Activated T-cell treated with anti-CD3 and anti-CD28 coated beads for 4 hours (primary cell): ENCODE measurements at places on chromosomes 6 and 20.

DNA sequence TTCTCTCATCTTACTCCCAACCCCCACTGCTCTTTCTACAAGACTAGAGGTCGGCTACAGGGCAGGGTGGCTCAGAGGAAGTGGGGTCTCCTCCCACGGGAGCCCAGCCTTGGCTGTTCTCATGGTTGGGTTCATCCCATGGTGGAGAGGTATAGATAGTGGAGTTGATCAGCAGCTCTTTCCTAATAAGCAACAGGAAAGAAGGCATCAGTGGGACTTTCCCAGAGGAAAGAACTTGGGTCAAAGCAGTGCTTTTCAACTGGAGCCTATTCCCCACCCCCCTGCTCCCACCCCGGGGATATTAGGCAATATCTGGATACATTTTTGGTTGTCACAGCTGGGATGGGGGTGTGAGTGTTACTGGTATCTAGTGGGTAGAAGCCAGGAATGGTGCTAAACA is 200.9 kb downstream of the NFATC2 start:
- no peak for DNase-seq

DNA sequence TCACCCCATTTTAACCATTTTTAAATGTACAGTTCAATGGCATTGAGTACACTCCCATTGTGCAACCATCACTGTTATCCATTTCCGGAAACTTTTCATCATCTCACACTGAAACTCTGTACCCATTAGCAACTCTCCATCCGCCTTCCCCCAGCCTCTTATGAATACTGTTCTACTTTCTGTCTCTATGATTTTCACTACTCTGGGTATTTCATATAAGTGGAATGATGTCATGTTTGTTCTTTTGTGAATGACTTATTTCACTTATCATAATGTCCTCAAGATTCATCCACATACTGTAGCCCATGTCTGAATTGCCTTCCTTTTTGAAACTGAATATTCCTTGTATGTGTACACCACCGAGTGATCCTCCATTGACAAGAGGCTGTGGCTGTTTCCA is 92.9 kb upstream of the TOX2 start:
- DNase-seq, result no peak

GRCh38 chr20:13625304-13625979 is 13.3 kb downstream of the TASP1 start:
- DNase-seq, result no peak

- no peak for DNase-seq
Observed at GRCh38 chr6:125117818-125118217, 35.8 kb upstream of the TPD52L1 start.

DNA sequence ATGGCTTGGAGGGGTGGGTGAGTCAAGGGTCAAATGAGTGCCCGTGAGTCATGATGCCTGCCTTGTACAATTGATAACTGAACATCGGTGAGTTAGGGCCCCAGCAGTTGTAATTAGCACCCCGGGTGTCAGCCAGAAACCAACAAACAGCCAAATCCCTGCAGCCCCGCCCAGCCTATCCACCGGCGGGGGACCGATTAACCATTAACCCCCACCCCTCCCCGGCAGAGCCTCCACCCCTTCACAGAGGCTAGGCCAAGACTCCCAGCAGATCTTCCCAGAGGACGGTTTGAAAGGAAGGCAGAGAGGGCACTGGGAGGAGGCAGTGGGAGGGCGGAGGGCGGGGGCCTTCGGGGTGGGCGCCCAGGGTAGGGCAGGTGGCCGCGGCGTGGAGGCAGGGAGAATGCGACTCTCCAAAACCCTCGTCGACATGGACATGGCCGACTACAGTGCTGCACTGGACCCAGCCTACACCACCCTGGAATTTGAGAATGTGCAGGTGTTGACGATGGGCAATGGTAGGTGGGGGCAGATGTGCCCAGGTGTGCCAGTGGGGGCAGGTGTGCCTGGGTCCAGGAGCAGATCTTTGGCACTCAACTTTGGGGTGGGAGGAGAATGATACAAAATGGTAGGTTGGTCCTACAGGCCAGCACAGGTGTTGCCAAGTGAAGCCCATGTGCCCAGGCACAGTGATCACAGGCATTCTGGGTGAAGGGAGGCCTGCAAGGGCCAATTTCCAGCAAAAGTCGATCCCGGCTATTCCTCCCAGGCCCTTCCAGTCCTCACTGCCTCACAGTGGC is 45.7 kb downstream of the HNF4A start:
- no peak for DNase-seq

- no peak for DNase-seq
Observed at GRCh38 chr6:138572167-138572875, 73.0 kb upstream of the NHSL1 start.

DNA sequence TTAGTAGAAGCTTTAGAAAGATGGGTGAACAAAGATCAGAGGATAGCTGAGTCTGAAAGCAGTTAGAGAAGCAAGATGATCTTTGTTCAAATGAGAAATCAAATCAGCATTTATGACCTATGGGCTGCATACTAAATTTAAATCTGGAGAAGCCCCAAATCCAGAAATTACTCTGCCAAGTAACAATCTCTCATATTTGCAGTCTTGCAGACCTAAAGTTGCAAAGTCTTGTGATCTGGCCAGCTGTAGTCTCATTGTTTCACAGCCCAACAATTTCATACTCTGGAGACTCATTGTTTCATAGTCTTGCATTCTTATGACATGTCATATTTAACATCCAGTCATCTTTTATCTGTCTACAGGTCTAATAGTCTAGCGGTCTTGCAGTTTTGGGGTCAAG is 364.9 kb upstream of the RSPO3 start:
- no peak for DNase-seq

DNA sequence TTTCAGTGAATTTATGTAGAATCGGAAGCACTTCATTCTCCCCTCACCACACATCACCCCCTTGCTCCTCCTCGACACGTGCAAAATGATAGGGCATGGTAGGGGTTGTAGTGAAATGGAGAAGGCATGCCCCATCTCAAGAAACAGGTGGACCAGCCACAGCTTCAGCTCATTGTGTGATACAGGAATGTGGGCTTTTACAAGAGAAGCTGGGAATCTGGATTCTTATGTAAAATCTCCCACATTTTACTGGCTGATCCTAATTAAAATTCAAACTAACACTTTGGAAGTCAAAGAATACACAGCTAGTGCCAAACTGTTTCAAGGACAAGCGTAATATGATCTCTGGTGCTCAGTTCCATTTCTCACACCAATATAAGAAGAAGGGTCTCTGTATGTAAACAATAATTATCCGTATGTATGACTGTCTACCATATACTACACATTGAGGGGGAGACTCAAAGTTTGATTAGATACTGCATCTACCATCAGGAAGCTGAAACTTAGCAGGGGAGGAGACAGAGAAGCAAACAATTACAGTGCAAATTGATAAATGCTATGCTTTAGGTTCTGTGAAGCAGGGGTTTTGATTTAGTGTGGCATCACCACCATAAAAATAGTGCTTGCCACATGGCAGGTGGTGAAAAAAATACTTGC is 24.3 kb upstream of the KIAA0408 start:
- no peak for DNase-seq

DNA sequence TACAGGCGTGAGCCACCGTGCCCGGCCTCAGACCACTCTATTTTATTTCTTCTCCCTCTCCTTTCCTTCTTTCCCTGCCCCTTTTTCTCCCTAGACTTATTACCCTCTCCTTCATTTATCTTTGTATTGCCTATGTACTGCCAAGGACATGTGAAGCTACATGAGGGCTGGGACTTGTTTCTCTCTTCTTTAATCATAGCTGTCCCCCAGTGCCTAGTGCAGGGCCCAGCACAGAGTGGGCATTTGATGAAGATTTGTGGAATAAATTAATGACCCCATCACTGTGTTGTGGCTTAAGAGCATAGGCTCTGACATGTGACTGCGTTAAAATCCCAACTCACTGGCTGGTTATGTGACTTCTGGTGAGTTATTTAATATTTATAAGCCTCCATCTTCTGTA is 6.0 kb downstream of the DOK5 start:
- no peak for DNase-seq

- no peak for DNase-seq
Observed at GRCh38 chr20:32195581-32195980, 12.0 kb downstream of the PLAGL2 start.

DNA sequence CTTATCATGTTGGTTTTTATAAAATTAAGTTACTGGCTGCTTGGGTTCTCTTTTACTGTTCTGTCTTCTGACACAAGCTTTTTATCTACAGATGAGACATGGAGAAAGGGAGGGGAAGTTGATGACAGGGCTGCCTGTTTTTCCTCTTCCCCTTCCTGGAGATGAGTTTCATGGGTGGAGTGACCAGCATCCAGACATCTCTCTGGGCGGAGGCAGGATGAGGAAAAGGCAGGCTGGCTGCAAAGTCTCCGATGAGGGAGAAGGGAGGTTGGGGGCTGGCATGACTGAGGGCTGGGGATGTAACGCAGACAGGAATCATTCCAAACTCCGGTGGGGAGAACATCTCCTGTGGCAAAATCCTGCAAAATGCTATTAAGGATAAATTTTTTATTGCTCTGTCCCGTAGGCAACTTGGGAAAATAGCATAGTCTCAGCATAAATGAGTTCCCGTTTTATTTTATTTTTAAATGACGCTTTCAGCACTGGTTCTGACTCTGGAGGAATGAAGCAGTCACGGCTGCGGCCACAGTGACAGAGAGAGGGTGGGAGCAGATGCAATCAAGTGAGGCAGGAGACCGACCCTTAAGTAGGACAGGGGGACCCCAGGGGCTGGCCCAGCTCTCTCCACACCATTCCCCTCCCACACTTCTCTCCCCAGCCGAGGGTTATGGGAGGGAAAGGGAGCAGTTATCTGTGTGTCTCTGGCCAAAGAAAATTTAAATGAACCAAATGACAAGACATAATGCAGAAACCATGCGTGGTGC is 108.8 kb upstream of the PMEPA1 start:
- no peak for DNase-seq

GRCh38 chr20:44616604-44616964 is 34.2 kb downstream of the PKIG start:
- DNase-seq, result no peak

GRCh38 chr6:39056681-39057080 is 8.1 kb downstream of the GLP1R start:
- DNase-seq, result no peak

GRCh38 chr6:109336221-109336961 is 45.9 kb downstream of the CD164 start:
- DNase-seq, result no peak

GRCh38 chr6:140572129-140572528 is 1197.7 kb upstream of the CITED2 start:
- DNase-seq, result no peak

- DNase-seq, result no peak
Observed at GRCh38 chr6:104957301-104958177, 632 bp downstream of the LIN28B start.

- no peak for DNase-seq
Observed at GRCh38 chr6:123598011-123598410, 38.7 kb downstream of the TRDN start.

- no peak for DNase-seq
Observed at GRCh38 chr6:148836751-148837150, 89.9 kb downstream of the UST start.

DNA sequence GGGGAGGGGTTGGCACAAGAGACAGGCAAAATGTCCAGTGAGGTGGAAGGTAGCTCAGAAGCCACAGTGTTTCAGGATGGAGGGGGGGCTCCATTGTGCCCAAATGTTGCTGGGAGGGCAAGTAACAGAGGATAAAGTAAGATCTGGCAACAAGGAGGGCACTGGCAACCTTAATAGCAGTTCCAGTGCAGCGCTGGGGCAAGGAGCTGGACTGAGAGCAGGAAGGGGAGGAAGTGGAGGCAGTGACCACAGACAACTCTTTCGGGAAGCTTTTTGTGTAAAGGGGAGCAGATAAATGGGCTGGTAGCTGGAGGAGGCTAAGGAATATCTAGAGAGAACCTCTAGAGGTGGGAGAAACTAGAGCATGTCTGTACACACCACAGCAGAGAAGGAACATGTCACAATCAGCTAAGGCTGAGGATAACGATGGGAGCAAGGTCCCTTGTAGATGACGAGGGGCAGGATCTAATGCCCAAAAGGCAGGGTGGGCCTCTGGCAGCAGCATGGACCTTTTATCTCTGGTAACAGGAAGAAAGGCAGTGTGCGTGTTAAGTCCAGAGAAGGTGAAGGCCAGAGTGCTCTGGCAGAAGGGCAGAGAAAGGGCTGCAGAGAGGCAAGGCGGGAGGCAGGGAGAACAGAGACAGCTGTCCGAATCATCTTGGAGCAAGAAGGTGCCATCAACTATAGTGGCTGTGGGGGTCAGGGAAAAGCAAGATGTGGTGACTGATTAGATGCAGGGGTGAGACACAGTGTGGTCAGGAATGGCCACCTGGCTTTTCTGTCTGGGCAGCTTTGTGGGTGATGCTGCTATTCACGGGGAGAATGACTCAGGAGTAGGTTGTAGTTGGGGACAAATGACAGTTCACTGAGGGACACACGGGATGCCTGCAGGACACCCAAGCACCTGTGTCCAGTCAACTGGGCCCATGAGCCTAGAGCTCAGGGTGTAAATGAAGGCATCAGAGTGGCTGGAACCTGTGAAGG is 17.4 kb downstream of the TMEM242 start:
- no peak for DNase-seq

DNA sequence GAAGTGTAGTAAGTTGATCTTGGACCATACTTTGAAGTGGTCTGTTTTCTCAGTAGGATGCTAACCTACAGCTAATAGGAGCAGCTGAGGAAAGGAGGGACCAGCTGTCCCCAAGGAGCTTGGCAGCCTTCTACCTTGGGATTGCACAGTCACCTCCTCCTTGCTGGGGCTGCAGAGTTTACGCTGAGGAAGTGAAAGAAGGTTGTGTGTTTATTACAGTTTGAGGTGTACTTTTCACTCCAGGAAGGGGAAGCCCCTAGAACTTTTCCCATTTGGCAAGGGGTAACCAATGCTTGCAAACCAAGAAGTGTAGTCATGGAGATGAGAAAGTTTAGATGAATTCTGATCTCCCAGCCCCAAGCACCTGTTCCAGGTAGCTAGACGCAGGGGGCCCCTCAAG is 58.8 kb downstream of the BMP6 start:
- DNase-seq, result no peak

DNA sequence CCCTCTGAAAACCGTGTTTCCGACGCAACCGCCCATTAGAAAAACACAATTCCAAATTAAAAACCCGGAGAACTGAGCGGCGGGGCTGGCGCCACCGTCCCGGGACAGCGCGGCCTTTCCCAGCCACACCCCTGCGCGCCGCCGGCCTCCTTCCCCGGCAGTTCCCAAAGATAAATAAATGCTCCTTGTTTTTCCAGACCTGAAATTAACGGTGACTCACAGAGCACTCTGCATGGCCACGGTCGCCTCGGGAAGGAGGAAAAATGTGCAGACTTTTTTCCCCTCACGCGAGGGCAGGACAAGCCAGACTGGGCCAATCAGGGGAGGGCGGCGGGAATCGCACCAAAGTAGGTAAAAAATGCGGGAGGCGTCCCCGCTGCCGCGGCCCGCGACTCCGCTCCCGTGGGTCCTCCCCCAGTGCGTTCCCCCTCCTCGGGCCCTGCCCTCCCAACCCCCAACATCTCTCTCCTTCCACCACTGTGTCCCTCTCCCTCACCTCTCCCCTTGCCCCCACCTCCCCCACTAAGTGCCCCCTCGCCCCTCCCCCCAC is 828 bp upstream of the DSTN start:
- no peak for DNase-seq
